CD4-positive, alpha-beta T cell treated with Interleukin-1 beta for 1 hour (primary cell): ENCODE measurements at places on chromosomes 7 and 10.

- DNase-seq, result no peak
These were observed 498.9 kb upstream of the MGMT start for GRCh38 chr10:128967980-128968756.

DNA sequence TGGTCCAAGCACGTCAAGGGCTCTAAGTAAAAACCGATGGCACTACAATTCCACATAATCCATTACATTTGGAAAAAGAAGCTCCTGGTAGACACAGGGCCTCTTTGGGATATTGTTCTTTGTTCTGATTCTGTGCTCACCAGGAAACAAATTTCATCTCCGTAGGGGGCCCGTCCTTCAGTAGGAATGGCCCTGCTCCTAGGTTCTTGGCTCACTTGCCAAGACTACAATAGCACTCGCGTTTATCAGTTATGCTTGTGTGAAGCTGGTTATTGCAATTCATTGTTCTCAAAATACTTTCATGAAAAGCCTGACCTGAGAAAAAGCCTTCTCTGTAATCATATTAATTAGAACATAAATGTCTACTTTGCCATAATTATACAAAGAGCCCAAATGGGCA lies 10.3 kb upstream of the ZC3HAV1L start:
- no peak for DNase-seq

DNA sequence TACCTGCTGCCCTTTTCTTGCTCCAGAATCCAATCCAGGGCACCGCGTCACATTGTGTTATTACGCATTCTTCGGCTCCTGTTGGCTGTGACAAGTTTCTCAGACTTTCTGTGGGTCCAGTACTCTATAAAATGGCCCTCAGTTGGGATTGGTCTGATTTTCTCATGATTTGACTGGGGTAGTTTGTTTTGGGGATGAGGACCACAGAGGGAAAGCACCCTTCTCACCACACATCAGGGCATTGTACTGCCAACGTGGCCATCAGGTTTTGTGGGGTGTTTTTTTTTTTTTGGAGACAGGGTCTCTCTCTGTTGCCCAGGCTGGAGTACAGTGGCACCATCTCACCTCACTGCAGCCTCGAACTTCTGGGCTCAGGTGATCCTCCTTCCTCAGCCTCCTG lies 17.0 kb upstream of the ORAI2 start:
- DNase-seq, result no peak

DNA sequence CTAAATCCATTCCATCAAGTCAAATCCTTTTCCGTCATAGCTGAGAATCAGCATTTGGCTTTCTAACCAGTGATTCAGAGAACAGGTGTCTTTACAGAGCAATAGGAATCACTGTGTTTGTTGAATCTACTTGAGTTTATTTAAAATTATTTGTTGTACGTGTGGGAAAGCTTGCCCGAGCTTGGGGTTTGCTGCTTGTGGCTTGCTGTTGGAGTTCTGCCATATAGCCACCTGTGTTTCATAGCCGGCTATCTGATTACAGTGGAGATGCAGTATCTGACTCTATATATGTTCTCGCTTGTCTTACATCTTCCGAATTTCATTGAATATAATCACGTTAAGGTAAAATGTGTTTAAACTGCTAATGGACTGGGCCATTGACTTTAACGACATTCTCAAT lies 274.3 kb upstream of the MKI67 start:
- DNase-seq, result no peak

DNA sequence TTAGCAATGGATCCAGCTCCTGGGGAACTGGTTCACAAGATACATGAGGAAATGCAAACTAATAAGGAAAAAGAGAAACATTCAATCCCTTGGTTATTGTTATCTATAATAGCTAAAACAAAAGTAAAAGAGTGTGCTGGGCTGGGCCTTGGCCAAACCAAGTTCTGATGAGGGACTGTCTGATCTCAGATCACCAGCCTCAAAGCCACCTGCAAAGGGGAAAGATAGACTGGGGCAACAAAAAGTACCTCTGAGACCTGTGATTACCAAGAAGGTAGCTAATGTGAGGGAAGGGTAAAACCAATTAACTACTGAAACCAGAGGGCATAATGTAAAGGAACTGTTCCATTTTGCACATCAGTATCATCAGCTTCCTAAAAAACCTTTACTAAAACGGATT lies 51.2 kb downstream of the HTR7 start:
- DNase-seq, result no peak
